ENCODE measurements at places on chromosomes 16 and 17. TPM values are rescaled to one million over a fixed set of nuclear protein-coding genes. Genes with fewer than 3 reads are reported as not detected.

RAB34 gene
- 174 TPM for total RNA-seq

RGS9 gene
- total RNA-seq: 1.7 TPM

KRTAP2-1 gene
- not detected for total RNA-seq

CLEC3A gene
- not detected for total RNA-seq

CDIPT gene
- total RNA-seq: 99.6 TPM

CCL1 gene
- not detected for total RNA-seq

SARM1 gene
- 3.1 TPM for total RNA-seq

TBC1D3H gene
- not detected for total RNA-seq

NACA2 gene
- total RNA-seq: not detected

GRCh38 chr17:64920026-64920418, 744 bp upstream of the LRRC37A3 start:
- peak; percentile 26 for DNase-seq

- no peak for DNase-seq
Observed at GRCh38 chr16:85418978-85419491, 194.1 kb upstream of the GSE1 start.

DNA sequence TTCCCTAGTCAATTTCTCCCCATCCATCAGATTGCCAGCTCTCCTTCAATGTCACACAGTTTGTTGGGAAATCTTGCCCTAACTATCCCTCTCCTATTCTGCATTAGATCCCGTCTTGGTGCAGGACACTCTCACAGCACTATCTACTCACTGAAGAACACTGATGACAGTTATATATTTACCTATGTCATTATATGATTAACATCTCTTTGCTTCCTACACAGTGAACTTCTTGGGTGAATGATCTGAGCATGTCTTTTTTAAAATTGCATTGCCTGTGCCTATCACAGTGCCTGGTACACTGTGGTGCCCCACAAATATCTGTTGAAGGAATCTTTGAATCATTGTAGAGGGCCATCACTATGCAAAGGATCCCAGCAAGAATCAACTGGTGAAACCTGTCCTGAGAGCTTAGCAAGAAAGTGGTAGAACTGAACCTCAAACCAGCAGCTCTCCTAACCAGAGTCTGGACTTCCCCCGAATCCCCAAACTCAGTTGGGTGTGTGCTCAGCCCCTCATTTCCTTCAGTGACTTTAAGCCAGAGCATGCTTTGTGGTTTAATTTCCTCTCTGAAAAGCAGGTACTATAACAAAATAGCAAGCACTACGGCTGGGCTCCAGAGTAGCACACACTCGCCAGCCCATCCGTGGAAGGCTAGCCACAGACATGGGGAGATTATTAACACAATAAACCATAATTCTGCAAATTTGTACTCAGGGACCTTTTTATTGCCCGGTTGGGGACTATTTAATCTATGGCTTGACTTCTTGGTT, 680.7 kb upstream of the SALL1 start:
- DNase-seq: no peak

DNA sequence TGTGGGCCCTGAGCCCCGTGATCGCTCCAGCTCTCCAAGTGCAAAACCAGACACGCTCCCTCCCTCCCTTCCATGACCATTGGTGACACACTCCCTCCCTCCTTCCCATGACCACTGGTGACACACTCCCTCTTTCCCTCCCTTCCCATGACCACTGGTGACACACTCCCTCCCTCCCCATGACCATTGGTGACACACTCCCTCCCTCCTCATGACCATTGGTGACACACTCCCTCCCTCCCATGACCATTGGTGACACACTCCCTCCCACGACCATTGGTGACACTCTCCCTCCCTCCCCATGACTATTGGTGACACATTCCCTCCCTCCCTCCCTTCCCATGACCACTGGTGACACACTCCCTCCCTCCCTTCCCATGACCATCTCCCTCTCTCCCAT, 56.3 kb downstream of the LMF1 start:
- DNase-seq: peak; percentile 3

GRCh38 chr17:73290399-73291259, 21.2 kb downstream of the CDC42EP4 start:
- DNase-seq: no peak

DNA sequence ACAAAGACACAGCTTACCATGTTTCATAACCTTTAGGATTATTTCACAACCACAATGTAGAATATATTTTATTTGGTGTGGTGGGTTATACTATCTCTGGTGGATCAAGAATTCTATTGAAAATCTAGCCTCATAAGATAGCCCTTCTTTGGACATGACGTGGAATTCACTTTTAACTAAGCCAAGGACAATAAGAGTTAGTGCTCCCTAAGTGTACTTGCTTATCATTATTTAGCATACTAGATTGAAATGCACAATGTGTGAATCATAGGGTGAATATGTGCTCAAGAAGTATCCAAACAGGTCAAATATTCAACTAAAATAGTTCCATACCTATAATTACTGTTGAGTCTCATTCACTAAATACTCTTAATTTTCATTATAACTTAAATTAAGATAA, 1179.5 kb upstream of the GOT2 start:
- DNase-seq: peak; percentile 76

DNA sequence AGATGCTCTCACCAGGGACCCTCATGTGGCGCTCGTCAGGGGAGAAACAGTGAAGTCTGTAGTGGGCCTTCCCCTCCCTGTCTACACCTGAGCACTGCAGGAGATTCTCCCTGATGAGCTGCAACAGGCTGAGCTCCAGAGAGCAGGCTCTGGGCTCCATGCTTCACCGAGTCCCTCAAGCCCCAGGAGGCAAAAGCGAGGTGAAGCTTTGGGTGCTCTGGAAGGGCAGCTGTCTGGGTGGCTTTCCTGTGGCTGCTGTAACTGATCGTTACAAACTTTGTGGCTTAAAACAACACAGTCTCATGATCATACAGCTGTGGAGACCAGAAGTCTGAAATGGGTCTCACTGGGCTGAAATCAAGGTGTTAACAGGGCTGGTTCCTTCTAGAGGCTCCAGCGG, 12.1 kb upstream of the CD300LD start:
- no peak for DNase-seq

DNA sequence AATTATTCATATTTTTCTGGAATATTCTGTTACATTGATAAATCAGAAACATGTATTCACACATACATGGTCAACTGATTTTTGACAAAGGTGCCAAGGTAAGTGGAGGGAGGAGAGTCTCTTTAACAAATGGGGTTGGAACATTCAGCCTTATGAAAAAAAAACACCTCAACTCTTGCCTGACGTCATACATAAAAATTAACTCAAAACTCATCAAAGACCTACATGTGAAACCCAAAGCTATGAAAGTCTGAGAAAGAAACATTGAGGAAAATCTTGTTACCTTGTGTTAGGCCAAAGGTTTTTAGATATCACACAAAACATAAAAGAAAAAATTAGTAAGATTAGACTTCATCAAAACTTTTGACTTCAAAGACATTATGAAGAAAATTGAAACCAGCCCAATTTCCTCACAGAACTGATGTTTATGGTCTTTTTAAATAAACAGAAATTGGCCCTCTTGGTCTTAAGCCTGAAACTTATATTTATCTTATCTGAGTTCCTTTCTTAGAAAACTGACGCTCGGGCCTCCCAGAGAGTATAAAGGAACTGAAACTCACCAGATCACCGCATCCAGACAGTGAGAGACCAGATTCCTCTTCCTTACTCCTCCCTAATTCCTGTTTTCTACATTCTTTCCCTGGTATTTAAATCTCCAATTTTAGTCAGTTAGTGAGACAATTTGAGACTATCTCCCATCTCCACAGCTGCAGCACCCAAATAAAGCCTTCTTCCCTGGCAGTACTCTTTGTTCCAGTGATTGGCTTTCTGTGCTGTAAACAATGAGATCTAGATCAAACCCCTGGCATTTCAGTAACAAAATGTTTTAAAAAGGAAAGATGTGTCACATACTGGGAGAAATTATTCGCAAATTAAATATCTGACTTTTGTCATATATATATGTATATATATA, 4.0 kb downstream of the HYDIN start:
- DNase-seq: no peak

GRCh38 chr16:86513471-86514277, 3.3 kb downstream of the FOXF1 start:
- no peak for DNase-seq

DNA sequence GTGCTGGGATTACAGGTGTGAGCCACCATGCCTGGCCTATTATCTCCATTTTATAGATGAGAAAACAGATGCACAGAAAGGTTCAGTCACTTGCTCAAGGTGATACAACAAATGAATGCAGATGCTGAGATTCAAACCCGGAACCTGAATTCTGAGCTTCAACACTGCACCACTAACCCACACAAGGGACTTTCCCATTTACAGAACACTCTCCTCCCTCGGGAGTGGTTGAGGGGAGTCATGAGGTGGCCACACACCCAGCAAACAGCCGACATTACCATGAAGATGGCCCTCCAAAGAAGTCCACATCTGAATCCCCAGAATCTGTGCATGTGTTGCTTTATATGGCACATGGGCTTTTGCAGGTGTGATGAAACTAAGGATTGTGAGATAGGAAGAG, 9.1 kb downstream of the BCL7C start:
- no peak for DNase-seq

DNA sequence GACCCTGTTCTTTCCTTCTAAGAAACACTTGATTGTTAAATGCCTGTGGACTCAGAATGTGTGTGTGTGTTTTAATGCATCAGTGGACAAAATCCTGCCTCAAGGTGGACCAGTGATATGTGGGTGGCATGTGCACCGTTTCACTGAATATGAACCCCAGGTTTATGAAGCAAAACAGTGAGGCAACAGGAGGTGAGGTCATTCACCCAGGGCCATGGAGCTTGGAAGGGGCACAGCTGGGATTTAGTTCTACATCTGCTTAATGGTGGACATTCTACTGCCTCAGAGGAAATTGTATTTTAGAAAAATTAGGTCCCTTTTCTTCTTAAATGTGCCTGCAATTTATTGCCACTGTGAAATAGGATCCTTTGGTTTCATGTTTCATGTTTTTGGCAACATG, 549.5 kb upstream of the EEF2KMT start:
- no peak for DNase-seq

- DNase-seq: peak; percentile 42
Observed at GRCh38 chr17:57954397-57955182, 622 bp downstream of the CUEDC1 start.

DNA sequence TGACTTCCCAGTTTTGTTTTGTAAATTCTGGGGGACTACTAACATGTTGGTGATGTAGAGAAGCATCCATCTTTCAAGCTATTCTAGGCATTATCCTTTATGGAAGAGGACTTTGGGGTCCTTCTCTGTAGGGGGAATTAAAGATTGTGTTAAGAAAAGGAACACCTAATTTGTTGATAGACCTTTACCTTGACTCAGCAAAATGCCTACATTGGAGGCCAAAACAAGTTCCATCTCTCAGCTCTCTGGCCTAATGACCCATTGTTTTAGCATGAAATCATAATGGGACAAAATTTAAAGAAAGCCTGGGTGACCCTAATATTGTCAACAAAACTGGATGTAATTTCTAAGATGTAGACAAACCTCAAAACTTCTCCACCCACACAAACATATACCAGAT, 465.3 kb upstream of the SOX9 start:
- no peak for DNase-seq

- DNase-seq: peak; percentile 79
Observed at GRCh38 chr16:82832821-82833220, 206.1 kb downstream of the CDH13 start.

- no peak for DNase-seq
Observed at GRCh38 chr17:31688701-31689100, 170.3 kb downstream of the COPRS start.

DNA sequence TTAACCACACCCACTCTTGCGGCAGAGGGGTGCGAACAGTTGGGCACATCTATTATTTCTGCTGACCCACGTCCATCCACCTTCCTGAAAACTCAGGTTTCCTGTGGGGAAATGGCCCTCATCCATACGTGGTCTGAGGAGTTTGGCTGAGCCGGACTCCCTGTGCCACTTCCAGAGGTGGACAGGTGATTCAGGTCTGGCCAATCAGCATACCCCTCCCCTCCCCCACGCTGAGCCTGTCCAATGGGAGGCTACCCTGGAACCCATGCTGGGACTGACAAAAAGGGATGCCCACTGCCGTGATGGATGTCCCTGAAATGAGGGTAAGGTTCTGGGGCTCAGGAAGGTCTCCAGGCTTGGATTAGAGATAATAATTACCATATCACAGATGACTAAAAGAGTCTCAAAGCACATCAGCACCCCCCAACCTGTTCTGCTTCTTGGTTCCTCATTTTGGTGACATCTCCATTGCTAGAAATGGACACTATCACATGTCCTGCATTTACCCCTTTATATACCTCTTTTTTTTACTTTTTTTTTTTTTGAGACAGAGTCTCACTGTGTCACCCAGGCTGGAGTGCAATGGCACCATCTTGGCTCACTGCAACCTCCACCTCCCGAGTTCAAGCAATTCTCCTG, 5.3 kb upstream of the MAPK7 start:
- DNase-seq: no peak

DNA sequence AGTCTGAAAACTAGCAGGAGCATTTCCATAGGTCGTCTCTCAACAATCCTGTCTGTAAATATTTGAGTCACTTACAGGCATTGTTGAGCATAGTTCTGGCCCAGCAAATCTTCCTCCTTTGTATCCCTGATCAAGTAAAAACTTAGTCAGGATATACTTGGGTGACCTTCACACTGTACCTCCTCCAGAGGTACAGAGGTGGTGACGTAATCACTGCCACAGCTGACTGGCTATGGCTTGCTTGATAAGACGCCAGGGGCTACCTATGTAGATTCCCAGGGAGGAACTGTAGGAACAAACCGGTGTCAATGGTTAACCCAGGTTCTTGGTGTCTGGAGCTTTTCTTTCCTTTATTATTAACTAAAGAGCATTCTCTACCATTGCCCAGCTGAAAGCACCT, at the start of gene KCNJ16:
KCNJ16 (plus strand) TSS at position 270 of the 400 bp plus-strand sequence. CDS start 56,863 bp downstream, outside the sequence.
- DNase-seq: no peak

GRCh38 chr16:10013364-10013763, 168.9 kb downstream of the GRIN2A start:
- DNase-seq: no peak

DNA sequence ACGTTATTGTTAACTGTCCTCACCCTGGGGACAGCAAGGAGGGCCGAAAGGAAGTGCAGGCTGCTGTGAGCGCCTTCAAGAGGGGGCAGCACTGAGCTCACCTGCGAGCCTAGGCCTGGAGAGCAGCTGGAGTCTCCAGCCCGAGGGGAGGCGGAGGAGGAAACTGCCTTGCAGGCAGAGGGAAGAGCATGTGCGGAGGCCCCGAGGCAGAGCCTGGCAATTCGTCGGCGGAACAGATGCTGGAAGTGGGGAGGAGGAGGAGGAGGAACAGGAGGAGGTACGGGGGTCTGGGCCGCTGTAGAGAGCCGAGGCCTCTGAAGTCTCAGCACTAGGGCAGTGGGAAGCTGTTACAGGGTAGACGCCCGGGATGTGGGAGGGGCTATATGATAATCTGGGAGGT, 49.6 kb upstream of the PLCG2 start:
- no peak for DNase-seq

- no peak for DNase-seq
Observed at GRCh38 chr17:57714665-57715180, 30.4 kb downstream of the CCDC182 start.

- no peak for DNase-seq
Observed at GRCh38 chr17:43464046-43464445, 19.7 kb upstream of the DHX8 start.

All from fibroblast of lung (primary cell).